ENCODE measurements at places on chromosomes 12 and 14. TPM values are rescaled to one million over a fixed set of nuclear protein-coding genes. Genes with fewer than 3 reads are reported as not detected.

- no peaks in the 10 kb centered on the region for H3K4me1 ChIP-seq
- H3K36me3 ChIP-seq, result no peaks in the 10 kb centered on the region
- no peak overlapping the region for H3K27ac ChIP-seq
- H3K4me3 ChIP-seq, result no peak overlapping the region
Measured at GRCh38 chr12:88985631-88986030, 366.7 kb downstream of the DUSP6 start.

Gene SELPLG
- total RNA-seq, result 0.09 TPM

- peaks cover 4% of the 10 kb centered on the region for H3K4me1 ChIP-seq
- H3K36me3 ChIP-seq, result no peaks in the 10 kb centered on the region
- H3K27ac ChIP-seq, result no peak overlapping the region
- no peak overlapping the region for H3K4me3 ChIP-seq
- no peaks in the 10 kb centered on the region for H3K27me3 ChIP-seq
- no peak for DNase-seq
Measured at GRCh38 chr14:97878727-97879126, 1081.5 kb downstream of the VRK1 start.

DNA sequence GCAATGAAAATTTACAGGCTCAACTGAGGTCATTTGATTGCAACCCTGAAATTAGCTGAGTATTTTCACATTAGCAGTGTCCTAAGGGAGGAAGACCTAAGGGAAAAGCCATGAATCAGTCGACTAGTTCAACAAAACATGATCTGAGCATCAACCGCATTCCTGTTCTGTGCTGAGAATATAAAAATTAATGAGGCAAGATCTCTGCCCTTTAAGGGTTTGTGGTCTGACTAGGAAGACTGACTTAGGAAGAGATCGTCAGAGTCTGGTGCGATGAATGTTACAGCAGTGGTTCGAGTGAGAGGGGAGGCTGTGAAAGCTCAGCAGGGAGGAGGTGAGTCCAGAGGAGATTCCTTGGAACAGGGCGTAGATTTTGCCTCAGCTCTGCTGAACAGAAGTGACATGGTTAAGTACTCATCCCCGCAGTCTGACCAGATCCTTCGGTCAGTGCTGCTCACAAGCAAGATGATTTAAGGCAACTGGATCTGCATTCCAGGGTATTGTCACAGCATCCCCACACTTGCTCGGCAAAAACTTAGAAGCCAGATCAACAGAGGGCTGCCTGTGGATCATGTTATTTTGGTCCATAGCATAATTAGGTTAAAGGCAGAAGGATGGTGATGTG is 49.6 kb downstream of the BMAL2 start:
- H3K27ac ChIP-seq, result no peak overlapping the region
- H3K36me3 ChIP-seq, result peaks cover 13% of the 10 kb centered on the region
- no peaks in the 10 kb centered on the region for H3K4me1 ChIP-seq
- H3K4me3 ChIP-seq, result no peak overlapping the region
- H3K27me3 ChIP-seq, result no peaks in the 10 kb centered on the region

Gene PROX2
- not detected for total RNA-seq

Gene DHRS2
- total RNA-seq, result 0.66 TPM

Data from H9 (cell line).